Cerebellar nuclear complex (tissue), 1 donor: ENCODE measurements at places on chromosomes 5 and 9.

- DNase-seq: no peak
Measured at GRCh38 chr9:127419348-127419747, 4.8 kb upstream of the ZNF79 start.

DNA sequence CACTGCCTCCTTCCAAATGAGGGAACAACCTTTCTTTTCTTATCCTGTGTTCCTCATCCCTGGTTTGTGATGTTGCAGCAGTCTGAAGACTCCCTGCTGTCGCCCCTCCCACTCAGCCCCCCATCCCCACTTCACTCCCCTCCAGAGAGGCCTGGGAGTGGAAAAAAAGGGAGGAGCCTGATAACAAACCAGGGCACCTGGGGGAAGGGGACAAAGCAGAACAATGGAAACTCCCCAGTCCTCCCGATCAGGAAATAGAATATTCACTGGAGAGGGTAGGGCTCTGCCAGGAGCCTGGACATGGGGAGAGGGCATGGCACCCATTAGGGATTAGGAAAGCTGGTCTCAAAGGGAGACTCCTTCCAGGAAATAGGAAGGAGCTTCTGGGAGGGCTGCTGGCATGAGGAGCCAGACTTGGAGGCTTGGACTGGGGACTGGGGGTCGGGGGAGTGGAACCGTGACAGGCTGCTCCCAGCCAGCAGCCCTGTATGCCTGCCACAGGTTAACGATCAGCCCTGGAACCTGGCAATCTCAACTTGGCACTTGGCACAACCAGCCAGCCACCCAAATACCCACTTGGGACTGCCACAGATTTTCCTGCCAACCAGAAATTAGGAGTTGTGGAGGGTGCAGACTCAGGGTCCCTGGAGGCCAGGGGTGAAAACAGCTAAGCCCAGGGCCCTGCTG is 20.0 kb downstream of the PCDH1 start:
- no peak for DNase-seq

GRCh38 chr5:115813719-115814118 is 2.7 kb downstream of the CDO1 start:
- no peak for DNase-seq

DNA sequence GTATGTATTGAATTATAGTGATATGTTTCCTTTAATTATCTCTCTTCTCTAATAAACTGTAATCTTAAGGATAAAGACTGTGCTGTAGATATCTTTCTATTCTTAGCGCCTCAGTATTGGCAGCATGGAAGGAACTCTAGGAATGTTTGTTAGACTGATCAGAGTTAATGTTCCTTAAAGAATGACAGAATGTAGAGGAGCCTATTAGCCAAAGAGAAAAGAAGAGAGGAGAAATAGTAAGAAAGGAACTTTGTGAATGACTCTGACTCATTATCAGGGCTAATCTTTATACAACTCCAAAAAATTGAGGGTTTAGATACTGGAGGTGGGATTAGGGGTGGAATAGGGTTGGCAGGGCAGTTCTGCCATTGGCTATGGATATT is 59.0 kb upstream of the NUDT12 start:
- DNase-seq: no peak

- no peak for DNase-seq
Measured at GRCh38 chr5:173802670-173803165, 85.4 kb upstream of the CPEB4 start.
